ENCODE measurements at places on chromosomes 6 and 20.

DNA sequence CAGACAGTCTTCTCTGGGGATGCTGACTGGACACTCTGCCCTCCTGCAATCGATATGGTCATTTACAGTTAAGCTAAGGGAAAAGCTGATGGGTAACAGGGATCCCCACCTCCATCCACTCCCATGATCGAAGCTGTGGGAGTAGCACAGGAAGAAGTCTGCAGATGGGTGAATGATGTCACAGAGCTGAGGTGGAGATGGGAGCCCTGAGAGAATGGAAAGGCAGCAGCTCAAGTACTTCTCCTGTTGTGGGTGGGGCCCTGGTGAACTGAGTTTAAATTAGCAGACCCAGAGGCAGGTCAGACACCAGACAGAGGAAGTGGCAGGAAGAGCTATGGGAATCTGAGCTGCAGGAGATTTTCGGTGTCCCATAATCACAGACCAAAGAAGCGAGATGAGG is 29.0 kb downstream of the HDGFL1 start:
- no peak for DNase-seq

GRCh38 chr6:18328070-18328469 is 59.1 kb upstream of the RNF144B start:
- no peak for DNase-seq

GRCh38 chr20:31473331-31474096 is 1.4 kb downstream of the DEFB124 start:
- DNase-seq: no peak

DNA sequence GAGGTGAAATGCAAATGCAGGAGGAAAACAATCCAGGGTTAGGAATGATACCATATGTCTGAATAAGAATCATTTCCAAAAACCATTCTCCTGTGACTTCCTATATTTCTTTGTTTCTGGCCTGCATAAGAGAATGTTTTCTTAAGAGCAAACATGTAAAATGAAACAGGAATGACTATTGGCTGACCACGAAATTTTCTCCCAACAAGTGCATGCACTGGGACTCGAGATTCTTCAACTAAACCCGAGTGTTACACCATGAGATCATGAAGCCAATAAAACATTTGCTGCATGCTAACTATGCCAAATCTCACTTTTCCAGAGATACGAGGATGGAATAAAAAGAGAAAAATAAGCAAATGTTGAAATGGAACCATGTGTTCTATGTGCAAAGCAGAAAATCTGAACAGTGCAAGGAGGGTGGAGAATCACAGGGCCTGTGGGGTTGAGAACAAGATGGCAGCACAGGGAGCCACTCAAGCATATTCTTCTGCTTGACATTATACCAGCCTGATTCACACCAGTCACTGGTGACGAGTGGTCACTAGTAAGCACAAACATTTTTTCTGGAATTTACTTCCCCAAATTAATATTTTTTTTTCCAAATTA is 212.2 kb upstream of the FOXA2 start:
- DNase-seq: peak; percentile 41

DNA sequence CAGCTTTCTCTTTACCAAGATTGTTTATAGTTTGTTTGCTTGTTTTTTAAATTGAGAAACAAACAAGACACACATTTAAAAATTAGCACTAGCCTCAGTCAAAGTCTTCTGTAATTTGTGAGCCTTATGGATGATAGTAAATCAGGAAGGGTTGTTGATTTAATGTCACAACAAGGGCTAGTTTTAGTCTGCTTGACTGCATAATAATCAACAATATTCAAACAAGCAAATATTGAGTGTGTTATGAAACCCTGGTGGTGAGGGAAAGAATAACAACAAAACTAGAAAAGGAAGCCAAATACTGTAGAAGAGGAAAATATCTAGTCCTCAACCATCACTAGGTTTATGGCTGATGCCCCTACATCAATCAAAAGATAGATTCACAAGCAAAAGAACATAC is 228.6 kb downstream of the TBC1D7 start:
- DNase-seq: no peak

DNA sequence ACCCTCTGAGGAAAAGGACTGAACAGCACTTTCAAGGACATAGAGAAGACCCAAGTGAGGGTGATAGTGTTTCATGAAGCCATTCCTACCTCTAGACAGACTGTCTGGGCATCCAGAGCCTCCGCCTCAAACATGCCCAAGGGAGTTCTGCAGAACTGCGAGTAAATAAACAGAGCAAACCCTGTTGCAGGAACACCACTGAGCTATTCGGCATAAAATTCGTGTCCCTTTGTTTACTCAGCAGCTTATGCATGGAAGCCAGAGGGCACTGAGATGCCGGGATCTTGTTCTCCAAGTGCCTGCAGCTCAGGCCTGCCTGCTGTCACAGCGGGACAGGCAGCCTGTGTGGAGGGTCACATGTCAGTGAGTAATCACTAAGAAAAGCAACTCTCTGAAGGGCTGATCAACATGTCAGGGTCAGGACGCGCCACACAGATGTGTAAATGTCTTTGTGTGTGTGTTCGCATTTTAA is 164.9 kb upstream of the HEY2 start:
- no peak for DNase-seq
